ENCODE measurements at places on chromosomes 1 and 21. TPM values are rescaled to one million over a fixed set of nuclear protein-coding genes. Genes with fewer than 3 reads are reported as not detected.

Gene MPL
- total RNA-seq = 0.15 TPM

GRCh38 chr1:51032936-51033335, 62.9 kb downstream of the CDKN2C start:
- no peak for DNase-seq

Gene F5
- total RNA-seq = 174 TPM

DNA sequence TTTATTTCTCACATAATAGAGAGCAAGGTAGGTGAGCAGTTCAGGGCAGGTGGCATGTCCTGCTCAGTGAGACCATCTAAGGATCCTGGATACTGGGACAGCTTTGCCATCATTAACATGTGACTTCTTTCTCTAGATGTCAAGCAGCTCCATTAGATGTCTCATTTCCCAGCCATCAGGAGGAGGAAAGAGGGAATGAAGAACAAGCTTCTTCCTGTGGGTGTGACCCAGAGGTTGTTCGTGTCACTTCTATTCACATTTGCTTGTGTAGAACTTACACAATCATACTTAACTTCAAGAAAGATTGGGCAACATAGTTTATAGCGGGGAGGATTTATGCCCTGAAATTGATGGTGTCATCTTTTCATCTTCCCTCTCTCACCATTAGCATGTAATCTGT, 169.2 kb upstream of the B3GALT2 start:
- DNase-seq = no peak

GRCh38 chr1:156794506-156795373, 21.9 kb downstream of the SH2D2A start:
- no peak for DNase-seq

GRCh38 chr21:17674106-17674505, 61.4 kb upstream of the BTG3 start:
- DNase-seq = no peak

- peak; percentile 66 for DNase-seq
Measured at GRCh38 chr1:31663622-31664452, 19.2 kb upstream of the PEF1 start.

Data from left lobe of liver (tissue), 2 donors.